ENCODE measurements at places on chromosomes 4 and X.

GRCh38 chr4:74544655-74545361 lies 99.9 kb downstream of the AREG start:
- DNase-seq = no peak

DNA sequence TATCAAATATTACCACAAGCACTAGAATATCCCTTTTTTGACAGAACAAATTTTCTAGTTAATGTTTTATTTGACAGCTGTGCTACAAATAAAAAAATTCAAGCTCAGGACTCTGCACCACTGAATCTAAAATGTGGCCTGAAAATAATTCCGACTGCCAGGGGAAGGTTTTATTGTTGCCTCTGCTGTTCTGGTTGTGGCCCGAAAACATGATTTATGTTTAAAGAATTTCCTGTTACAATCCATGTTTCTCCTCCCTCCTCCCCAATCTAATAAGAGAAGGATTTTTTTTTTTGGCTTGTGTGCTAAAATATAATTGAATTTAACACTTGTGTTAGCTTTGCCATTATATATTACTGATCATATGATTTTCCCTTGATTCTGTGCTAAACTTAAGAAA lies 227.8 kb downstream of the DCLK2 start:
- no peak for DNase-seq

GRCh38 chr4:139492429-139492828 lies 38.5 kb downstream of the RAB33B start:
- DNase-seq = no peak

- no peak for DNase-seq
These were observed 48.3 kb downstream of the EMCN start for GRCh38 chr4:100469555-100469954.

DNA sequence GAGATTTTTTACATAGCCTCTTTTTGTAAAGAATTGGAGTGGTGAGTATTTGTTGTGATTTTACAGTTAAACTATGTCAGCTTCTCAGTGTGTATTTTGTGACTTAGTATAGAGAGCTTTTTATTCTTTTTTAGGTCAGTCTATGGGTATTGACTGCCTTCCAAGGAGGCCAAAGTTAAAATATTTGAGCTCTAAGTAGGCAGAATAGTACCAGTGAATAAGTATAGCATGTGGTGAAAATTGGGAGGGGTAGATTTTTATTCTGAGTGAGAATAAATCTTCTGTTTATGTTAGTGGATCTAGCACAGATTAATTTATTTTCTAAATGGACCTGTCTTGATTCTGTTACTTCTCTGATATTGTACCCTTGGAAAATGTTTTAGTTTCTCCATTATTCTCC lies 37.5 kb downstream of the HERC3 start:
- DNase-seq = no peak

GRCh38 chr4:159048166-159048886 lies 54.6 kb upstream of the RAPGEF2 start:
- no peak for DNase-seq

DNA sequence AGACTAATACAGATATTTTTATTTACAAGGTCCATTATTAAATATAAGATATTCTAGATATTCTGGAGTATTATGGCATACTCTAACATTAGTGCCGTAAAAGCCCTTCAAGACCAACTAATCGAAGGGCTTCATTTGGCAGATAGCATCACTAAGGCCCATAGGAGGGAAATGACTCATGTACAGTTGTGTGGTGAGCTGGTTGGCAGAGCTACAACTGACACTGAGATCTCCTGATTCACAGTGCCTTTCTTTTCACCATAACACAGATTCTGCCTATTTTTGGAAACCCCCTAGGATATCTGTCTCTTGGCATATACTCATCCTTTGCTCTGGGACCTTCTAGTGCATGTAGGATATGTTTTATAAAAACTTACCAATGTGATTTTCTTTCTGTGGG lies 201.7 kb upstream of the AFF2 start:
- DNase-seq = no peak

- no peak for DNase-seq
These were observed 46.1 kb downstream of the MBNL3 start for GRCh38 chrX:132442691-132443090.

DNA sequence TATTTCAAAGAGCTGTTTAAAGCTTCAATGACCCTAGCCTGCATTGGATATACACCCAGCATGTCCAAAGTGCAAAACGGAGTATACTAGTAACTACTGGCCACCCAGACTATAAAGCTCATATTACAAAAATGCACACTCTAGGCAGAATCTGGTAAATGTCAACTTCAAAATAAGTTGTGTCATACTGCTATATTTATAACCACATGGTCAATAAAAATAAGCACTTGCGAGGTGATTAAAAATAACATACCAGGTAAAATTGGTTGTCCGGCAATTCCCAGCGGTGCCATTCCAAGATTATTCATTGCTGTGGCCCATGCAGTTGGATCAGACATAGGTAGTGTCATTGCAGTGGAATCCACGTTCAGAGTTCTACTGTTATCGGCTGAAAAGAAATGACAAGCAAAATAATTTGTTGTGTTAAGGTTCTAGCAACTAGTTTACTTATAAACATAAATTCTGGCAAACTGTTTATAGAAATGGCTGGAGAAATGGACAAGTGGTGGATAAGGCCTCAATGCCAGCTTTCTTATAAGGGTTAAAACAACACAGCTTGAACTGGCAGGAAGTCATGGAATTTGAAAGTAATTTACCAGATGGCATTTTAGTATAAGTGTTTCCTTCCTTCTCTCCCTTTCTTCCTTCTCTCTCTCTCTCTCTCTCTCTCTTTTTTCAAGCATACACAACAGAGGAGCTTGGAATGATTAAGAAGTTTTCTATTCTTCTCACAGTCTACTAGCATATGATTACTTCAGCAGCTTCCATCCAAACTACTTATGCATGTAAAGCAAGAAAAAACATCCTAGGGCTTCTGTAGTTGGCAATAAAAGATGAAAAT lies 199.9 kb downstream of the ENOX2 start:
- DNase-seq = no peak

- DNase-seq = no peak
These were observed 113.4 kb downstream of the ANTXR2 start for GRCh38 chr4:79959652-79960051.

DNA sequence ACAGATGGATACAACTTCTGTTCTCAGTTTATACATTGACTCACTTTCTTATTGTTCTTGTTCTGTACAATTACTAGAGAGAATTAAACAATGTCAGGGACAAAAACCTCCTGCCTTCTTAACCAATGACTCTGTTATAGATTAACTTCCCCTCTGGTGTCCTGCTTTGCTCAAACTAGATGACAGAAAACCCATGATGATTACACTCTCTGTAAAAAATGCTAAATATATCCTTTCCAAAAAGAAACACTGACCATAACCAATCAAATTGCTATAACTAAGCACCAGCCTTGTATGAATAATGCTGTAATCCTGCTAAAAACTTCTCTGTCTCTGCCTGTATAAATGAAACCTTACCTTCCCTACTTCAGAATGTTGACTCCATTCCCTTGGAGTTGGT lies 29.8 kb upstream of the IL13RA2 start:
- DNase-seq = no peak

GRCh38 chr4:30413915-30414314 lies 306.3 kb upstream of the PCDH7 start:
- DNase-seq = no peak

DNA sequence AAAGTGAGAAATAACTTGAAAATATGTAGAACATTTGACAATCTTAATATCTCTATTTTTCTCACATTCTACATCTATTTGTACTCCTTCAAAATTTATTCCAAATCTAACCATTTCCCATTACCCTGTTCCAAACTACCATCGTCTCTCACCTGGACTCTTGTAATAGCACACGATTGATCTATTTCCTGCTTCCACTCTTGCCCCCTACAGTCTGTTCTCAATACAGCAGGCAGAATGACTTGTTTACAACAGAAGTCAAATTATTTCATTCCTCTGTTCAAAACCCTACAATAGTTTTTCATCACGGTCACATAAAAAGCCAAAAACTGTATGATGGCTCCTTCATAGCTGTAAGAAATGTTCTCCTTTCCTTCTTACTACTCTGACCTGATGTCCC lies 21.1 kb upstream of the LUZP4 start:
- DNase-seq = no peak

Data from esophagus squamous epithelium (tissue), 5 donors.